ENCODE measurements at places on chromosomes 1 and 21.

DNA sequence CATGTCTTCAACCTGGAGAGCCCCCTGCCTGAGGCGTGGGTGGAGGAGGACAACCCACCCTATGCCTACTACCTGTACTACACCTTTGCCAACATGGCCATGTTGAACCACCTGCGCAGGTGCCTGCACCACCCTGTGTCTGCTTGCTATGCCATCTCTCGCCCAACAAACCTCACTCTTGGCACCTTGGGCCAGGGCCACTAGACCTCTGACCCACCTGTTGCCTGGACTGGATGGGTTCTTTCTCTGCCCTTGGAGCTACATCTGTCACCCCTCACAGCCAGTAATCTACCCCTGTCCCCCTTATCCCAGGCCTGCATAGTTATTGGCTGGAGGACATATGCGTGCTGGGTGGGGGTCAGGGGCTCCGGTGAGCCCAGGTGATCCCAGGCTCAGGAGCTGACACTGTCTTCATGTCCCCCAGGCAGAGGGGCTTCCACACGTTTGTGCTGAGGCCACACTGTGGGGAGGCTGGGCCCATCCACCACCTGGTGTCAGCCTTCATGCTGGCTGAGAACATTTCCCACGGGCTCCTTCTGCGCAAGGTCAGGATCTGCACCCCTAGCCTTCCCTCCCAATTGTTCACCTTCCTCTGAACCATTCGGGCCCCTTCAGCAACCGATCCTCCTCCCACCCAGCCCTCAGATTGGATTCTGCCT lies 9.9 kb downstream of the AMPD2 start:
- DNase-seq: no peak

- DNase-seq: peak; percentile 54
Observed at GRCh38 chr21:45615145-45615711, 28.3 kb upstream of the PCBP3 start.

GRCh38 chr1:119656410-119656955 lies 8.4 kb upstream of the ZNF697 start:
- DNase-seq: no peak

GRCh38 chr1:245776694-245777332 lies 622.0 kb downstream of the KIF26B start:
- DNase-seq: no peak

- no peak for DNase-seq
Observed at GRCh38 chr1:53639996-53640700, 98.8 kb downstream of the GLIS1 start.

DNA sequence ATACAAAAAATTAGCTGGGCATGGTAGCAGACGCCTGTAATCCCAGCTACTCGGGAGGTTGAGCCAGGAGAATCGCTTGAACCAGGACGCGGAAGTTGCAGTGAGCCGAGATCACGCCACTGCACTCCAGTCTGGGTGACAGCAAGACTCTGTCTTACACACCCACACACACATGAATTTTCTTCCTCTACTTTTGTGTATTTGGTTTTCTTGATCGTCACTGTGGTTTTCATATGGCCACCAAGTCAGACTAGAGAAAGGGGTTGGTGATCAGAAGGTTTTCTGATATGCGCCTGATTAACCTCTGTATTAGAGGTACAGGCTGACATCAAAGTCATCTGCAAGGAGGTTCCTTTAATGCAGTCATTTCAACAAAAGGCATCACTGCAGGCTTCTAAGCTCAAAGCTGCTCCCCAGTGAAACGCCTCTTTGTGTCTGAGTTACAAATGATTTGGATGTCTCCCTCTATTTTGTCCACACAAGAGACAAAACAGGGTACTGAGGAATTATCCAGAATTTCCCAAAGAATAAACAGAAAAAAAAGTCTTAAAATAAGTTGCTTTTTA lies 11.1 kb downstream of the SH2D1B start:
- no peak for DNase-seq

GRCh38 chr1:234980645-234981396 lies 147.8 kb downstream of the TOMM20 start:
- DNase-seq: peak; percentile 84

- DNase-seq: no peak
Observed at GRCh38 chr21:44670642-44671432, 4.1 kb upstream of the KRTAP12-2 start.
